Bladder microvascular endothelial cell (primary cell): ENCODE measurements at places on chromosomes 1 and 21. TPM values are rescaled to one million over a fixed set of nuclear protein-coding genes. Genes with fewer than 3 reads are reported as not detected.

Gene BECN2
- total RNA-seq, result not detected in 2 replicates

Gene CLDN17
- total RNA-seq, result not detected in 2 replicates

Gene AK5
- total RNA-seq, result 1.8 and 61.4 TPM in 2 replicates

Gene TCEANC2
- 1.9 and 2.6 TPM in 2 replicates for total RNA-seq

Gene EFNA3
- 1.3 and 1.8 TPM in 2 replicates for total RNA-seq

Gene TNFRSF18
- 1.0 TPM in 1 of 2 replicates, not detected in the other for total RNA-seq

Gene HSD3B1
- not detected in 2 replicates for total RNA-seq
